ENCODE measurements at places on chromosomes 2 and 18. TPM values are rescaled to one million over a fixed set of nuclear protein-coding genes. Genes with fewer than 3 reads are reported as not detected.

The TUBA3D gene
- not detected for total RNA-seq

- DNase-seq: peak; percentile 33
Measured at GRCh38 chr2:27408601-27409320, 630 bp downstream of the PPM1G start.

DNA sequence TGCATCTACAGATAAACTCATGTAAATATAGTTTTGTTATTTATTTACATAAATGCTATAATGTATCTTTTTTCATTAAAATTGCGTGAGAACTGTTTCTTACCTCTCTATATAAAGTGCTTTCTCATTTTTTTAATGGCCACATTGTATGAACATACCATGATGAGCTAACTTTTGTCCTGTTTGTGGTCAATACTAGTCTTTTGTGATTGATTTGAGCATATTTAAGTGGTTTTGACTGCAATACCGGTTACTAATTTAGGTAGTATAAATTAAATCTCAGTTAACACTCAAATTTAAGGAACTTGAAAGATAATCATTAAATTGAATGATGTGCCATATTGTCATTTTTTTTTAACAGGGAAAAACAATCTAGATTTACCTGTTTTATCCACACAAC, 108.2 kb downstream of the HAUS1 start:
- no peak for DNase-seq

GRCh38 chr2:100240386-100240785, 81.9 kb downstream of the LONRF2 start:
- no peak for DNase-seq

DNA sequence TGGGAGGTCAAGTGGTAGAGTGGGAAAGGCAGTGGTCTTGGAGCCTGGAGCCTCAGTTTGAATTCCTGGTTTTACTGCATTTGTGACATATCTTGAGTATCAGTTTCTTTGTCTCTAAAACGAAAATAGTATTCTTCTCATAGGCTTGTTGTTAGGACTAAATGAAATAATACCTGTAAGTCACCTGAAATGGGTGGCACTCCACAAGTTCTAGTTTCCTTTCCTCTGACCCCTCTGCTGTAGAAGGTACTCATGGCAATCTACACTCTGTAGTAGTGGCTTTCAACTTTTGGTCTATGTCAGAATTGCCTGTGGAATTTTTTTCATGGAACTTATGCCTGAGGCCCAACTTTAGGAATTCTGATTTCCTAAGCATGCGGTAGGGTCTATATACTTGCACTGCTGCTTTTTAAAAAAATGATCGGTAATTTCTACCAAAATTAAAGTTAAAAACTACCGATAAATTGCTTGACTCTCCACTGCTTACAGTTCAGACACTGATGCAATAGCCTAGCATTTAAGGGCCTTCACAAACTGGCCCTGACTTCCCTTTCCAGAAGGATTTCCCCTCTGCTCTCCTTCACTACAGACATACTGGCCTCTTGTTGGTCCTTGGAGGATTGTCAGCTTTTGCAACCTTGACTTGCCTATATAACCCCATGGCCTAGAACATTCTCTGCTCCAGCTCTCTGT, 47.2 kb downstream of the PLEK start:
- DNase-seq: no peak

The MRPS9 gene
- total RNA-seq: 47.4 TPM

DNA sequence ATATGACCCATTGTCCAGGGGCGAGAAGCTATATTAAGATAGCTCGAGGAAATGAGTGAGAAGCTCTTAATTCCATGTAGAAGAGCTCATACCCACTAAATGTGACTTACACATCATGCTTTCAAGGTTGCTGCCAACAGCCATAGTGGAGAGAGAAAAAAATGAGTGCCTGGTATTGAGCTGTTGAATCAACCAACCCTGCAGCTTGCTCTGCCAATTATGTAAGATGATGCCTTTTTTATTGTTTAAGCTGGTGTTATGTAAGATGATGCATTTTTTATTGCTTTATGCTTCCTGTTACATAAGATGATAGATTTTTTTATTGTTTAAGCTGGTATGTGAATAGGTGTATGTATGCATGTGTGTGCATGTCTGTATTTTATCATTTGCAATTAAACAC, 228.2 kb downstream of the CCDC178 start:
- DNase-seq: no peak

- no peak for DNase-seq
Measured at GRCh38 chr18:75290737-75291358, 80.3 kb downstream of the TSHZ1 start.

DNA sequence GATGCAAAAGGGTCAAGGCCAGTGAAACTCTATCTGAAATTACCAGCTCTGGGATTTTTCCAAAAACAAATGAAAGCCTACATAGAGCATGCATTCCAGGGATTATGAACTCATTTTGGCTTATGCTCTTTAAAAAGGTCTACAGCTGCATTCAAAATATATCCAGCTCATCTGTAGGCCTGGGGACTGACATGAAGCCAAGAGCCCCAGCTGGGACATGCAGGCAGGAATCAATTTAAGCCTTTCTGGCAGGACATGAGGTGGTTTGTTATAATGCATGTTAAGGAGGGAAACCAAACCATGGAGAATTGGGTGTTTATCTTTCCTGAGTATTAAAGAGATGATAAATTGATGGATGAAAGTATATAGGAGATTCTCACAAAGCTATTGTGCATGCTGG, 164.5 kb downstream of the RBM43 start:
- no peak for DNase-seq

- no peak for DNase-seq
Measured at GRCh38 chr2:165634855-165635254, 159.2 kb downstream of the GALNT3 start.

The KIDINS220 gene
- total RNA-seq: 34.4 TPM

DNA sequence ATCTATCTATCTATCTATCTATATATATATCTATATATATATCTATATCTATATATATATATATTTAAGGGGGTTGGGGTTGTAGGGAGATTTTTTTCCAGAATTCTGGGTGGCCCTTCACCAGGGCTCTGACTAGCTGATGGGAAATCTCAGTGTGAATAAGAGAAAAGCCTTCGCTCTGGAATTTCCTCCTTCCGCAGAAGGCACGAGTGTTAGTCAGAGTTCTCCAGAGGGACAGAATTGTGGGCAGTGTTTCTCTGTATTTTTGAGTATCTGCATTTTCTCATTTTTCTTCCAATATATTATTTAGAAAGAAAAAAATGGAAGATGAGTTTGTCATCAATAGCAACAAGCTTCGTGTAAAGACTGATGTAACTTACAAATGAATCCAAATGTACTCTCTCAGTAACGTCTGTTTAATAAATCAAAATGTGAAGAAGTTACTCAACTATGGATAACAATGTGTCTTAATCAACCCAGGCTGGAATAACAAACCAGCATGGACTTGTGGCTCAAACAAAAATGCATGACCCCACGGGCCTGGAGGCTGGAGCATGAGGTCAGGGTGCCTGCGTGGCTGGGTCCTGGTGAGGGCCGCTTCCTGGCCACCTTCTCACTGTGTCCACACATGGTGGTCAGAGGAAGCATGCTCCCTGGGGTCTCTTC, 10.6 kb upstream of the SNTG2 start:
- no peak for DNase-seq

DNA sequence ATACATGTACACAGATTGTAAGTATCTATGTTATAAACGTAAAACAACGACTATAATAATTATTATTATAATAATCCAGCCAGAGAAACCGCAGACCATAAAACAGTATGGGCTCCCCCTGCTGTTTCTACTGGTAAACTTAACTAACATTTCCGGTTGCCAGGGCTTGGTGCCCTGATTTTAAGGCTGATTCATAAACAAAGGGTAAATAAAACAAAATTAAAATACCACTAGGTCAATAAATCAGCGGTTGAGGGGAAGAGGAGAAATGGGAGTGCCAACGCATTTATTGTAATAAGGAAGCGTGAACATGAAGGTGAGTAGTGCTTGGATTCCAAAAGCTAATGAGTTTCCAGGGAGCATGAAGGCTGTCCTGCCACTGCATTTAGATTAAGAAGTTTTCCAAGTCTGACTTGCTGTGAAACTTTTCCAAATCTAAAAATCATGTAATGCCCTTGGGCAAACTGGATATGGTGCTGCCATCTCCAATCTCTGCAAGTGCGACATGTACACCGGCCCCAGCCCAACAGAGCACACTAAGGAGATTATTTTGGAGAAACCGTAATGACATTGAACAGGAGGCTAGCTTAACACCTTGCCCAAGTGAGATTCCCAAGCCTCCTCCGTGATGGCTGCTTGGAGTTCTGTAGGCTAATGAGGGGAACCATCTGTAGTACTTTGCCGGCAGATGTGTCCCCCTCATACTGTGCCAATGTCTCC, 50.7 kb upstream of the HNRNPA3 start:
- peak; percentile 51 for DNase-seq

The MGAT4A gene
- total RNA-seq: 0.38 TPM

GRCh38 chr2:44706681-44707553, 234.6 kb upstream of the SIX3 start:
- DNase-seq: no peak

GRCh38 chr2:42141687-42142546, 27.2 kb upstream of the EML4 start:
- peak; percentile 75 for DNase-seq

- DNase-seq: no peak
Measured at GRCh38 chr2:128273469-128274081, 45.1 kb downstream of the HS6ST1 start.

GRCh38 chr2:5694306-5694705, 2.1 kb downstream of the SOX11 start:
- no peak for DNase-seq

DNA sequence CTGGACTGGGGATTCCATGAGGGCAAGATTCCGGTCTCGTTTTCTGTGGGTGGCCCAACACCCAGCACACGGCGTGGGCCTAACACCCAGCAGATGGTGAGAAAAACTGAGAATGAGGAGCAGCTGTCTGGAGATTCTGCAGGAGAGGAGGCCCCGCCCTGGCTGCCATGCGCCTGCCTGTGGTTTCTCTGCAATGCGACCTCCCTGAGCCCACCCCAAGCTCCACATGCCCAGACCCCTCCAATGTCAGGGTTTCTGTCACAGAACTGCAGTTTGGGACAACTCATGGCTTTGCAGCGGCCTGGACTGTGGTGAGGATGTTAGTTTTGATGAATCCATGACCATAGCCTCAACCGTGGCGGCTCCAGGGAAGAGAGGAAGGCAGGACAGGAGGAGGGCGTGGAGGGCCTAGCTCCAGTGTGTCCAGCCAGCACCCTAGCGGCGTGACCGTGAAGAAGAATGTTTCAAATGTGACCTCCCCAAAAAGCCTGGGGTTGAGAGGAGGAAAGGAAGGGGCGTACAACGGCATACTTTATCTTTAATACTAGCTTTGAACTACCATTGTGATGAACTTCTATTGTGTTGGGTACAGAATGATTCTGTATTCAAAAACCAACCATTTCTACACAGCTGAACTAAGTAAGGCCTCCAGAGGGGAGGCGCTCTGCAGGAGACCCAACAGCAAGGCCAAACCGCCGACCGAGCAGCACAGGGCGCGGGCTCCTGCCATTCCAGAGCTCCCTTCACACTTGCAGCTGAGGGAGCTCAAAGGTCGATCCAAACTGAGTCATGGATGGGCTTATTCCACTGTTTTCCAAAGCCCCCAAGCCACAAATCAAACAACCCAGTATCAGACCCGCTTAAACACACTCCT, 3.4 kb downstream of the PXDN start:
- DNase-seq: no peak

DNA sequence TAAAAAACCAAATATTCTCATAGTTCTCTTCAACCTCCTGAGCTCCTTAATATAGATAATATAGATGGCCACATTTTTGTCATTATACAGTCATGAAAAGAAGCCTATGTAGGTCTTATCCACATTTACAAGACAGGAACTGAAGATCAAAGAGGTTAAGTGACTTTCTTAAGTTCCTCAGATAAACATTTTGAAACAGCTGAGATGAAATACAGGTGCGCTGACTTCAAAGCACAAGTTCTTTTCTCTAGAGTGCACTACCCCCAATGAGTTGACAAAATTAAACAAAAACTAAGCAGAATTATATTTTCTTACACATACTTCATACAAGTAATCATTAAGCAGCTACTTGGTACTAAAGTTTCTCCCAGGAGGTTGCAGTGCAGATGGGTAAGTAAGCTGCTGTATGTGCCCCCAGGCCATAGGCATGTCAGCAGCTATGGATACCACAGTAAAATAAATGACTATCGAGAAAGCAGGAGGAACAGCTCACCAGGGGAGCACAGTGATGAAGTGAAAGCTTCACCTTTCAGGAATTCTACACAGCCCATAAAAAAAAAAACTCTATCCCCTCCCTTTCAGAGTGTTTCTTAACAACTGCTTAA, 199.8 kb downstream of the DPP10 start:
- no peak for DNase-seq

The MEP1B gene
- not detected for total RNA-seq

GRCh38 chr18:37672932-37673595, 107.5 kb upstream of the CELF4 start:
- no peak for DNase-seq

DNA sequence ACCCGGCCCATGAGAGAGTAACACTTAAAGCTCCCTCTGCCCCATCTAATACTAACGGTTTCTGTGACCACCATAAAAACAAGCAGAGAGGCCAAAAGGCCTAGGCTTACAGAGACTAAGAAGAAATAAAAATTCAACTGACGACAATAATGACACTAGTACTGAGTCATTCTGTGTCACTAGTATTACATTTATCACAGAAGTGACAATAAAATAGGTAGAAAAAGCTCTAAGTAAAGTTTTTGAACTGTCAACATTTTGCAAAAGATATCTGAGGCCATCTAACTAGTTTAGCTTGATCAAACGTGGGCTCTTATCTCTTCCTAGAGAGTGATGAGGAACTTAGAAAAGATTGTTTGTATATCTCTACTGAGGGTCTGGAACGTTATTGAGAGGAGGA, 35.6 kb downstream of the AP1S3 start:
- DNase-seq: no peak

GRCh38 chr2:218444692-218445357, 25.9 kb downstream of the VIL1 start:
- no peak for DNase-seq

- DNase-seq: peak; percentile 69
Measured at GRCh38 chr2:177254433-177255226, 9.9 kb downstream of the NFE2L2 start.

- no peak for DNase-seq
Measured at GRCh38 chr2:42602218-42602875, 33.9 kb downstream of the MTA3 start.

DNA sequence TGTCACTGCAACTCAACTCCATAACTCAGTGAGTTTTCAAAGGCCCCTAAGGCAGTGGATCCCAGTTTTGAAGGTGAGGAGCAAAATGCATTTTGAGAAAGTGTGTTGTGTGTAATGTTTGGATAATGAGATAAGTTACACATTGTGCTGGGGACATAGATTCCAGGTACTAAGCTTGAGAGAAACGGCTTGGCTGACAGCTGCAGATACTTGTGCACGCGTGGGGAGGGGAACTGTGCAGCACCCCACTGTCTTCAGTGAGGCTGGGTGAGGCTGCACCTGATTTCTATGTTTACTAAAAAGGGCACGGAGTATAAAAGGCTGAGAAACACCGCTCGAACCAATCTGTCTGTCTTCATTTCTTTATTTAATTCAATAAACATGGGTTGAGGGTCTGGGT, 254.0 kb upstream of the COPS8 start:
- no peak for DNase-seq

- DNase-seq: no peak
Measured at GRCh38 chr18:37565101-37565976, at the start of gene CELF4. Gene CELF4, minus strand, starts transcription at chr18:37565798.

- DNase-seq: no peak
Measured at GRCh38 chr2:204274991-204275390, 270.3 kb upstream of the PARD3B start.
